ENCODE measurements at places on chromosomes 2 and 18.
A peak's percentile ranks its signal among the peaks of the same experiment; 100 is the strongest.

GRCh38 chr18:36326771-36327170 is 29.3 kb downstream of the FHOD3 start:
- peak; percentile 42 for DNase-seq

GRCh38 chr2:54936766-54937165 is 113.5 kb downstream of the RTN4 start:
- DNase-seq: no peak

GRCh38 chr2:234935311-234935710 is 16.5 kb upstream of the SH3BP4 start:
- no peak for DNase-seq

GRCh38 chr2:19503406-19503805 is 145.0 kb upstream of the OSR1 start:
- DNase-seq: no peak

DNA sequence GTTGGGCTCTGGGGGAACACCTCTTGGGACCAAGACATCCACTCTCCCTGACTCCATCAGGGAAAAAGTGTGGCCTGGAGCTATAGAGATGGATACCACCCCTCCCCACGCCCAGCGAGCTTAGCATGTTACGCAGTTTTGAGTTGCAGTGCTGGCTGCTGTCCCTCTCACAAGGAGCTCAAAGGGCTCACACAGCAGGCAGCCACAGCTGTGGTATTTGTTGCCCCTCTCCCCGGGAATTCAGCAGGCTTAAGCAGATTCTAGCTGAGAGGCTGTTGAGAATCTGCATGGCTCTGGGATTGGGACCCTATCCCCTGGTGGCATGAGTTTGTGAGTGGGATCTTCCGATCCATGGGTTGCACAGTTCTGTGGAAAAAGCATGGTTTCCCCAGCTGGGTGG is 673.1 kb upstream of the FSHR start:
- no peak for DNase-seq

DNA sequence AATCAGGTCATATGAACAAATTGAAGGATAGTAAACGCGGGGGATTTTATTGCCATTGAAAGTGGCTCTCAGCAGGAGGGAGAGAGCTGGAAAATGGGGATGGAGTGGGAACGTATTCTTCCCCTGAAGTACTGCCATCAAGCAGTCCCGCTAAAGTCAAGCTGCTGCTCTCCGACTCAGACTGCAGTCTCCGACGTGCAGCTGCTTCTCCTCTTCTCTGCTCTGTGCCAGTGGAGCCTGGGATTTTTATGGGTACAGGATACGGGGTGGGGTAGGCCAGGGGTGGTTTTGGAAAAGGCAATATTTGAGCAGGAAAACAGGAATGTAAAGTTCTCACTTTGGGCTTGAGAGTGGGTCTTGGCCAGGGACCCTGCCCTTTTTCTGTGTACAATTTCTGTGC is 33.0 kb downstream of the KCTD18 start:
- DNase-seq: no peak

DNA sequence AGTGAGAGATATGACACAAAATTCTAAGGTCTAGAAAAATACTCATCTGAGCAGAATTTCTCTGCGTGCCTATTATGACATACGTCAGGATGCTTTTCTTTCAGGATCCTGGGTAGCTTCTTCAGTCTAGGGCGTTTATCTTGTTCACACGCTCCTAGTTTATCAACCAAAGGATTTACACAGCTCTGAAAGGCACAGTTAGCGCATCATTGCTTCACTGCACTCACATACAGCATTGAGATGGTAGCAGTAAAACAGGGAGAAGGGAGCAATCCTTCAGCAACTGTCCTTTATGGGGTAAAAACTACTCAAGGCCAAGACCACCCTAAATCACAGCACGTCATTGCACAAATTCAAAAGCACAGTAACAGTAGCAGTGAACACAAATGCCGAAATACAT is 222.8 kb downstream of the SUCLG1 start:
- no peak for DNase-seq

- DNase-seq: no peak
Observed at GRCh38 chr2:14127765-14128164, 504.8 kb upstream of the LRATD1 start.

GRCh38 chr2:168686452-168687191 is 115.8 kb upstream of the NOSTRIN start:
- peak; percentile 44 for DNase-seq

- DNase-seq: no peak
Observed at GRCh38 chr18:13437796-13438506, 219.4 kb downstream of the LDLRAD4 start.

GRCh38 chr2:142586693-142587580 is 290.5 kb upstream of the KYNU start:
- no peak for DNase-seq

GRCh38 chr2:218434456-218434855 is 15.5 kb downstream of the VIL1 start:
- DNase-seq: no peak

GRCh38 chr2:124810132-124810531 is 785.0 kb downstream of the CNTNAP5 start:
- no peak for DNase-seq

GRCh38 chr2:50763776-50764175 is 268.2 kb downstream of the NRXN1 start:
- DNase-seq: no peak

DNA sequence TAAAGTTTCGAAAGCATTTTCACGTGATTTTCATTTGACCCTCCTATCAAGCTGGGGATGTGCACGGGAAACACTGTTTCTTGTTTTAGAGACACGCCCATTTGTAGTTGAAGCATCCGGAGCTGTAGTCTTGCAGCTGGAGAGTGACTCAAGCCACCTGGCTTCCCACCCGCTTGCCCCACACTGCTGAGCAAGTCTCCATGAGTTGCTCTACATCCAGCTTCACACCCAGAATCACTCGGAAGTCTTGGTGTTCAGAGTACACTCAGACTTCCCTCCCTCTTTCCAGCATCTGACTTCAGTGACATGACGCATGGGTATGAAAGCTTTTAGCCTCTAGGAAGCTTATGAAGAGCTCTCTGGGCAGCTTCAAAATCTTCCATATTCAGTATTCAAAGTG is 262.4 kb downstream of the NBAS start:
- no peak for DNase-seq

GRCh38 chr2:27118525-27119329 is at the start of gene CGREF1:
Gene CGREF1, minus strand, starts transcription at chr2:27119128. Its CDS starts 14,762 bp downstream, at chr2:27104366.
- DNase-seq: no peak

DNA sequence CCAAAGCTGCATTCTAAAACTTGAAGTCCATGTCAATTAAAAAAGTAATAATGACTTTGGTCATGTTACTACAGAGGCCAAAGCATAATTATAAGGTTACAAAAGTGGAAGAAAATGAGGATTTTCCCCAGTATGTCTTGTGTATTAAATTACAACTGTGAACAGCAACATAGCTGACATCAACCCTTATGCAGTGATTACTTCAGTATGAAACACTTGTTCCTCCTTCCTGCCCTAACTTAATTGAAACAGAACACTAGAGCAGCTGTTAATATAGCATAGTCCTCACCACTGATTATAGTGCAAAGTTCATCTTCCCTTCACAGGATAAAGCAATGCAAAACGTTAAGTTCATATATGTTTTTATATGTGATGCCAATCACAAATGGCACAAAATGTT is 29.9 kb downstream of the EPB41L3 start:
- no peak for DNase-seq

GRCh38 chr18:58695772-58696171 is 24.5 kb downstream of the MALT1 start:
- DNase-seq: no peak

DNA sequence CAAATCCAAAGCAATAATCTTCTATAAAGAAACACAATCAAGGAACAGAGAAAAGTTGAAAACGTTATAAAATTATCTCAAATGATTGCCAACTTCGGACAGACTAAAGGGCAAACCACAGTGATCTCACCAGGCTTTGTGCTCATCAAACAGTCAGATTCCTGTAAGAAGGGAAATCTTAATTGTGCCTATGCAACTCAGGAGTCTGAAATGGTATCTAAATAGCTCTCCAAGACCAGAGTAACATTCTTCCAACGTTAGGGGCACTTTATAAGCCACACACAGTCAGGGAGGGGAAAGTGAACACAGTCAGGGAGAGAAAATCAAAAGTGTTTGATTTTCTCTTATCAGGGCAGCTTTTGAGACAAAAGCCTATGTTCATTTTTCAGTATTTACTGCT is 29.4 kb downstream of the PLEKHM3 start:
- no peak for DNase-seq

DNA sequence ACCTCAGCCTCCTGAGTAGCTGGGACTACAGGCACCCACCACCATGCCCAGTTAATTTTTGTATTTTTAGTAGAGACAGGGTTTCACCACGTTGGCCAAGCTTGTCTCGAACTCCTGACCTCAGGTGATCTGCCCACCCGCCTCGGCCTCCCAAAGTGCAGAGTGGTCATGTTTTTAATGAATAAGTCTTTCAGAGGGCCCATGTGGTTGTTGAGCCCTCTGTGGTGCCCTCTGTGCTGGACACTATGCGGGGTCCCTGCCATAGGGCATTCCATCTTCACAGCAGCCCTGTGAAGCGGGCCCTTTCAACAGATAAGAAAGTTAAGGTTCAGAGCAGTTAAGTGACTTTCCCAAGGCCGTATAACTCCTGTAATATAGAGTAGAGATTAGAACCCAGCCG is 25.9 kb downstream of the MYO7B start:
- DNase-seq: no peak

DNA sequence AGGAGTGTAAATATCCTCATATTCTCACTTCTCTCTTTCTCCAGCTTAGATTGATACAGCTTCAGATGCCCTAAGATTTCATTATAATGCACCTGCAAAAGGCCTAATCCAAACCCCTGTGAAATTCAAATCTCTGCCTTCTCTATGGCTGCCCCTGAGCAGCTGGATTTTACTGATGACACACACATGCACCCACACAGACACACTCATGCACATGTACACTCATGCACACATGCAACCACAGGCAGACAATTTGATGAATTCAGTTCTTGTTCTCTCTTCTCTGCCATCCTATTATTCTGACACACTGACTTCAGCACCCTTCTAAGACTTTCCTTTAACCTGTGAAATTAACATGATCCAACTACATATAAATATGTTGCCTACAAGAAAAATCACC is 563.2 kb downstream of the RNF144A start:
- no peak for DNase-seq

GRCh38 chr2:36800381-36800780 is 103.9 kb downstream of the VIT start:
- DNase-seq: no peak

DNA sequence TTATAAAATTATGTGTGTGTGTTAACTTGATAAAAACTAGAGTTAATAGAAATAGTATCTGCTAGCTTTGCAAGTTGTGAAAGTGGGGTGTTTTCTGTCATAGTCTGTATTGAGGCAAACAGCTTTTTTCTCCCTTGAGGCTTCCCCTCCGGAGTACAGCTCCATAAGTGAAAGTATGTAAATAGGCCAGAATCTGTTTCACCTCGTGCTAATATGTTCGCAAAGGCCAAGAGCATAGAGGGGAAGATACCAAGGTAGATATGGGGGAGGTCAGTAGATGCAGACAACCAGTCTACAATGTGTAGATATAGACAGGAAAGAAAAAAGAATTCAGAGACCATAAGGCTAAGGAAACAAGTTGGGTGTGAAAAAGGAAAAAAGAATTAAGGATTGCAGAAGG is 72.9 kb downstream of the PTRHD1 start:
- DNase-seq: no peak

DNA sequence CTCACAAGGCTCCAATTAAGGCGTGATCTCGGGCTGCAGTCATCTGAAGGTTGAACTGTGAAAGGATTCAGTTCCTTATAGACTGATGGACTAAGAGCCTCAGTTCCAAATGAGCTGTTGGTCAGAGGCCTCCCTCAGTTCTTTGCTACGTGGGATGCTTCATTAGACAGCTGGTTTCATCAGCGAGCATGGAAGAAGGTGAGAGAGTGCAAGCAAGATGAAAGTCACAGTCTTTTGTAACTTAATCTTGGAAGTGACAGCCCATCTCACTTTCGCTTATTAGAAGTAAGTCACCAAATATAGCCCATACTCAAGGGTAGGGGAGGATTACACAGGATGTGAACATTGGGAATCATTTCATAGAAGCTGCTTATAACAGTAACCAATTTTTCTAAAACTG is 26.8 kb downstream of the PPP1CB start:
- no peak for DNase-seq

Data from fibroblast of the aortic adventitia (primary cell).